CD14-positive monocyte (primary cell): ENCODE measurements at places on chromosomes 11 and 22. TPM values are rescaled to one million over a fixed set of nuclear protein-coding genes. Genes with fewer than 3 reads are reported as not detected.

The FOLH1 gene
- polyA plus RNA-seq, result not detected

The CHADL gene
- 0.11 and 0.29 TPM in 2 replicates for polyA plus RNA-seq

The SLC37A4 gene
- 7.2 TPM for polyA plus RNA-seq

The LMO2 gene
- 75.8 TPM for polyA plus RNA-seq

The APOC3 gene
- not detected for polyA plus RNA-seq

The YAP1 gene
- not detected in 2 replicates for polyA plus RNA-seq

The BBOX1 gene
- polyA plus RNA-seq, result not detected in 2 replicates

The CCDC88B gene
- 18.9 TPM for polyA plus RNA-seq

The BEST1 gene
- polyA plus RNA-seq, result 7.4 TPM

The APOBEC3B gene
- polyA plus RNA-seq, result 0.40 TPM

The NF2 gene
- polyA plus RNA-seq, result 7.7 TPM

The OVOL1 gene
- polyA plus RNA-seq, result not detected

The KRTAP5-7 gene
- polyA plus RNA-seq, result not detected

The MRGPRX4 gene
- not detected in 2 replicates for polyA plus RNA-seq

The NPTXR gene
- not detected for polyA plus RNA-seq

The DAGLA gene
- polyA plus RNA-seq, result 0.73 TPM

The TMEM132A gene
- polyA plus RNA-seq, result 0.31 TPM

The MMP13 gene
- polyA plus RNA-seq, result not detected

The LYVE1 gene
- polyA plus RNA-seq, result 0.07 and 0.09 TPM in 2 replicates

The TCP11L1 gene
- polyA plus RNA-seq, result 5.1 TPM

The ARRB1 gene
- polyA plus RNA-seq, result 66.5 TPM

The DKK3 gene
- polyA plus RNA-seq, result not detected

The SPCS2 gene
- polyA plus RNA-seq, result 6.7 and 12.4 TPM in 2 replicates

The GAS2 gene
- 0.86 TPM for polyA plus RNA-seq

The DGCR6 gene
- 0.36 TPM for polyA plus RNA-seq

The UPK3A gene
- polyA plus RNA-seq, result 6.0 and 11.2 TPM in 2 replicates

The MRGPRX3 gene
- polyA plus RNA-seq, result not detected

The LRRC10B gene
- not detected for polyA plus RNA-seq

The JHY gene
- polyA plus RNA-seq, result 0.89 TPM

The TBX1 gene
- polyA plus RNA-seq, result not detected in 2 replicates

The LMNTD2 gene
- 1.2 TPM for polyA plus RNA-seq

The OR52B6 gene
- not detected in 2 replicates for polyA plus RNA-seq

The TNNI2 gene
- polyA plus RNA-seq, result 11.7 TPM

The AIFM3 gene
- 40.9 and 49.0 TPM in 2 replicates for polyA plus RNA-seq

The SUSD2 gene
- polyA plus RNA-seq, result not detected

The FLRT1 gene
- polyA plus RNA-seq, result not detected

The FANCF gene
- 2.8 TPM for polyA plus RNA-seq

The TCN1 gene
- polyA plus RNA-seq, result not detected

The POU2AF2 gene
- not detected in 2 replicates for polyA plus RNA-seq
